ENCODE measurements at places on chromosomes 12 and 14. TPM values are rescaled to one million over a fixed set of nuclear protein-coding genes. Genes with fewer than 3 reads are reported as not detected.

The PMEL gene
- 1.2 TPM for total RNA-seq

The C12orf56 gene
- total RNA-seq, result 2.8 TPM

The C12orf54 gene
- not detected for total RNA-seq

The CRACR2A gene
- total RNA-seq, result 0.92 TPM

The PLD4 gene
- 0.15 TPM for total RNA-seq

The TAS2R46 gene
- total RNA-seq, result 0.46 TPM

The ABCC9 gene
- total RNA-seq, result 0.03 TPM

- no peaks in the 10 kb centered on the region for H3K4me1 ChIP-seq
- no peak overlapping the region for H3K27ac ChIP-seq
- no peaks in the 10 kb centered on the region for H3K27me3 ChIP-seq
- no peak overlapping the region for H3K4me3 ChIP-seq
Measured at GRCh38 chr12:79895071-79895470, 39.8 kb downstream of the PPP1R12A start.

DNA sequence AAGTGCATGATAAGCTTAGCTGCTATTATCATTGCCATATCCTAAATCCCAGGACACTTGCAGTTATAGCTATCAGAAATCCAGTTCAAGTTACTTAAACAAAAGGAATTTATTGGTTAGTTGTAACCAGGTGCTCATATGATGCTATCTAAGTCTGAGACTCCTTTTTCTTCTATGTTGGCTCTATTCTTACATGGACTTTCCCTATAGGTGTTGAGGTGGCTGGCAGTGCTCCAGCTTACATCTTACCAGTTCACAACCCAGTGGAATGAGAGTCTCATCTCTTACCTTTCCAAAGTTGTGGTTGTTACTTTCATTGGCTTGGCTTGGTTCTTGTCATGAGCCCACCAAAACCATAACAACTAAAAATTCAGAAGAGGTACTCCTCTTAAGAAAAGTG lies 94.6 kb downstream of the DACT1 start:
- DNase-seq, result no peak
- no peak overlapping the region for H3K27ac ChIP-seq
- H3K4me3 ChIP-seq, result no peak overlapping the region
- H3K4me1 ChIP-seq, result no peaks in the 10 kb centered on the region

GRCh38 chr14:72518809-72519377 lies 375.0 kb downstream of the DPF3 start:
- no peaks in the 10 kb centered on the region for H3K36me3 ChIP-seq
- H3K27ac ChIP-seq, result no peak overlapping the region
- H3K27me3 ChIP-seq, result peaks cover 3% of the 10 kb centered on the region

GRCh38 chr12:59322473-59322872 lies 273.4 kb upstream of the SLC16A7 start:
- no peaks in the 10 kb centered on the region for H3K27me3 ChIP-seq
- DNase-seq, result no peak
- no peaks in the 10 kb centered on the region for H3K36me3 ChIP-seq
- H3K4me3 ChIP-seq, result no peak overlapping the region
- no peak overlapping the region for H3K27ac ChIP-seq
- no peaks in the 10 kb centered on the region for H3K4me1 ChIP-seq

DNA sequence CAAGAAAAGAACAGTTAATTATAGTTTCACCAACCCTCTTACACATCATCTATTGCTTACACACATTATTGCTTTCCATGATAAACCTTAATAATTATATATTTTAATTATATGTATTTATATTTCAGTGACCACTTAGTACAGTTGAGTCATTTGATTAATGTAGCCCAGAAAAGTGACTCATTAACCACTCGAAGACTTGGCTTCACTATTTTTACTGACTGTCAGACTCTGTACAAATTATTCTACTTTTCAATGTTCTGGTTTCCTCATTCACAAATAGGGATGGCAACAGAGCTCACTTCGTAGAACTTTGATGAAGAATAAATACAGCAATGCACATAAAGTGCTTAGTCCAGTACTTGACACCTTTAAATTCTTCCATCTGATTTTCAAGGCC lies 98.3 kb downstream of the CFAP54 start:
- no peaks in the 10 kb centered on the region for H3K4me1 ChIP-seq
- no peaks in the 10 kb centered on the region for H3K27me3 ChIP-seq
- no peaks in the 10 kb centered on the region for H3K36me3 ChIP-seq
- H3K27ac ChIP-seq, result no peak overlapping the region
- DNase-seq, result no peak
- H3K4me3 ChIP-seq, result no peak overlapping the region

GRCh38 chr14:68238976-68239375 lies 419.4 kb downstream of the RAD51B start:
- H3K4me1 ChIP-seq, result peaks cover 1% of the 10 kb centered on the region
- H3K27me3 ChIP-seq, result no peaks in the 10 kb centered on the region
- DNase-seq, result no peak
- no peaks in the 10 kb centered on the region for H3K36me3 ChIP-seq
- no peak overlapping the region for H3K4me3 ChIP-seq

- H3K4me1 ChIP-seq, result peaks cover 27% of the 10 kb centered on the region
- DNase-seq, result no peak
- H3K27ac ChIP-seq, result peak overlapping the region; percentile 81
- H3K36me3 ChIP-seq, result peaks cover 4% of the 10 kb centered on the region
- H3K4me3 ChIP-seq, result no peak overlapping the region
- no peaks in the 10 kb centered on the region for H3K27me3 ChIP-seq
Measured at GRCh38 chr14:69093631-69094421, 59.1 kb downstream of the DCAF5 start.
